ENCODE measurements at places on chromosomes 3 and 15.

- DNase-seq = no peak
These were observed 233.9 kb upstream of the UBE2E2 start for GRCh38 chr3:22969276-22969675.

- no peak for DNase-seq
These were observed 291.0 kb downstream of the PLOD2 start for GRCh38 chr3:145869958-145870357.

DNA sequence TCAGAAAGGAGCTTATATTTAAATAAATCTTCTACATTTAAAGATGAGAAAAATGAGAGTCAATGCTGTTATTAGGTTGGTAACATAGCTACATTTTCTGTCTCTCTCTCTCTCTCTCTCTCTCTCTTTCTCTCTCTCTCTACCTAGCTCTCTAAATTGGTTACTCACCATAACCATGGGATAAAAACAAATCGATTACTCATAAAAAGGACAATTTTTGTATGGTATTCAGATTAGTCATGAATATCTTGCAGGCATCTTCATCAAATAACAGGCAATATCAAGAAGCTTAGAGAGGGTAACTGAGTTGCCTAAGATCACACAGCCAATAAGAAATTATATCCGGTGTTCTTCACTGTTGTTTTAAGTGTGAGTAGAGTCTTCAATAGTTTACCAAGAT lies 81.8 kb upstream of the ALCAM start:
- no peak for DNase-seq

- no peak for DNase-seq
These were observed 49.2 kb upstream of the ST3GAL6 start for GRCh38 chr3:98713984-98714383.

DNA sequence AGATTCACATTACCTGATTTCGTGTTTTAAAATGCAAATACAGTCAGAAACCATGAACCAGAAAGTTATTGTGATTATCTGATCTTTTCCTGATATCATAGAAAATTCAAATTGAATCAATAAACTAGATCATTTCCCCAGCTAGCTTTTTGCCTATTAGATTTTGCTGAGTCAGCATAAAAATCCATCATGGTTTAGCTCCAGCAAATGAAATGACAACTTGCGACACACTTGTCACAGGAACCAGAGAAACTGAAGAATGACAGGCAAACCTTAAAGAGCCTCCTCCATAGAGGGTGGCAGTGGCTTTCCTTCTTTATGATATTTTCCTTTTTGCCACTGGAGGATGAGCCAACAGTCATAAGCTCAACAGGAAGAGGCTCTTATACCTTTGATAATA lies 30.6 kb upstream of the TMEM108 start:
- DNase-seq = no peak

GRCh38 chr15:59531066-59531675 lies 80.4 kb upstream of the GCNT3 start:
- no peak for DNase-seq

DNA sequence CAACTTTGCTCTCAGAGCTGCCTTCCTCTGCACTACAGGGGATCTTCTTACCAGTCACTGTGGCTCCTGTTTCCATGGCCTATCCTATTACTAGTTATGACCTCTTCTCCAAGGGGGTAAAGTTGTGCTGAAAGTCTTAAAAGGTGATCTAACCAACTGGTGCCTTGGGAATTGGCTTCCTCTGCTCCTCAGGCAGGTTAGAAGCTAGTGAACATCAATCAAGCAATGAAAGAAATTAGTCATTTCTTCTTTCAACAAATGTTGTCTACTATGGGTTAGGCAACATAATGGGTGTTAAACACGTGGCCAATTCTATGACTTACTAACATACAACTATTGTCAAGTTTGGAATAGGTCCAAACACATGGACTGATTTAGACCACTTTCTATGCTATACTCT lies 571.4 kb upstream of the NAALADL2 start:
- no peak for DNase-seq

DNA sequence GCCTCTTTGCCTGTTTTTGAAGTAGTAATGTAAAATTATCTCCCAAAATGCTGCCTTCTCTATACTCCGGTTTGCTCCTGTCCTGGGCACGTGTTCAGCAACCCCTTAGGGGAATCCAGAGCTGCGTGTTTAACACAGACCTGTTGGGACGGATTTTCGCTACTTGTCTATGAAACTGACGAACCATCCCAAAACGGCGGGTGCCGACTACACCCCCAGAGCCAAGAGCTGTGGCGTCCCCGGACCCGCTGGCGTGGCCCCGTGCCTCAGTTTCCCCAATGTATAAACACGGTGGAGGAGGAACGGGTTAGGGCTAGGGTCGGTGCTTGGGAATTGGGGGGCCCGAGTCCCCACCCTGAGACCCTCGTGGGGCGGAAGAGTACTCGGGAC lies 473 bp downstream of the FHIT start:
- DNase-seq = peak; percentile 31

- no peak for DNase-seq
These were observed 48.2 kb upstream of the CCDC54 start for GRCh38 chr3:107329088-107329487.

DNA sequence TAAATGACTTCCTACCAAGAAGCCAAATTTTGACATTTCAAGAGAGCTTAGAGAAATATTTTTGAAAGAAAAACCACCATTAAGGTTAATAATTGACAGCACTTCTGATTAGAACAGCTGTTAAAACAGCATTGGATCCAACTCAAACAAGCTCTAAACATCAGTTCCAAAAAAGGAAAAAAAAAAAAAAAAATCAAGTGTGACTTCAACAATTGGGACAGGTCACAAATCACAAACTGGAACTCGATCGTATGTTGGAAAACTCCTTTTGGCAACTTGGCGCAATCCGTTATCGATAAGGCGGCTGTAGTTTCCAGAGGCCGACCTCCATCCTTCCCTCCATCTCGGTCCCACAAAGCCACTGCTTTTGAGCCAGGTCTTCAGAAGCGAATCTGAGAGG lies 17.8 kb downstream of the TLE3 start:
- DNase-seq = no peak

DNA sequence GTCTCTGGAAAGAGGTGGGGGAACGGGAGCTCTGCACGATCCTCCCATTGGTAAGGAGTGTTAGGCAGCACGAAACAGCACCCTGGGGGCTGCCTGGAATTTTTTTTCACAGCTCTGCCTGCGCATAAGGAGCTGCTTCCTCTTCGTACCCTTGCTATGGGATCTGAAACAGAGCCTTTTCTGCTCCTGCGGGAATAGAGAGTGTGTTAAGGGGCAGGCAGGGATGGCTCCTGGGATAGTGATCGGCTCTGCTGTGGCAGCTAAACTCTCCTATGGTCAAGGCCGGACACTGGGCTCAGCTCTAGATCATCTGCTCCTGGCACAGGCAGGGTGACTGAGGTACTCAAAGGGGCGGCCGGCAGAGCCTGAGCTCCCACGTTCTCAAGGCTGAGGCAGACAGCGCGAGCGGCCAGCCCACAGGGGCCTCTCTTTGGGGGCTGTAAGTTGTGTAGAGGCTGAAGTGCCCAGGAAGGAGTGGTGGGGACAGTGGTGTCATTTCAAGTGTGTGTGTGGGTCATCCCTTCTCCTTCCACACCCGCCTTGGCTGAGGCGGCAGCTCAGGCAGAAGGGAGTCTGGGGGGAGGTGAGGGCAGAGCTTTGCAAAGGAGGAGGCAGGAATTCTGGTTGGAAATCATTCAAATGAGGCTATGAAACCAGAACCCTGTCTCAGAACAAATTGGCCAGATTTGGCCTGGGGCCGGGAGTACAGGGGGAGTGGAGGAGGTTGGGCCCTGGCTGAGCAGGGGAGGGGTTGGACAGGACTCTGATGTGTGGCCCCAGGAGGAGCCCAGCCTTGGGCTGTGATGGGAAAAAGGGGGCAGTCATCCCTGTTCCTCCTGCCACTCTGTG lies 31.0 kb downstream of the EPHB3 start:
- peak; percentile 59 for DNase-seq

- DNase-seq = peak; percentile 30
These were observed 94.8 kb downstream of the GBE1 start for GRCh38 chr3:81666502-81667121.

- DNase-seq = peak; percentile 34
These were observed 136.0 kb upstream of the RAP2B start for GRCh38 chr3:153026026-153026425.

DNA sequence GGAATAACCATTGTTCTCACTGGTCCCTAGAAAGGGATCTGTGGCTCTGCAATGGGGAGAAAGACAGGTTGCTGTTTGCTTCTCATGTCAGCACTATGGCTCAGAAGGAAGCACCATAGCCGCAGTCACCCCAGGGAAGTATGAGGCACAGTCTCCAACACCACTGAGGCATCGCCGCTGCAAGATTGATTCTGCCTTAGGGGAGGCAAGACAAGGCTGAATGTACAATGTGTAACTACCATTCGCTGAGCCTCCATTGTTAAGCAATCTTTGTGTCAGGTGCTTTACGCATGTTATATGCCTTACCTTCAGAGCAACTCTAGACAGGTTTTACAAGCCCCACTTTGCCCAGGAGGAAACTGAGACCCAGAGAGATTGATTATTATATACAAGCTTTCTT lies 100.7 kb upstream of the KCNMB2 start:
- DNase-seq = no peak

GRCh38 chr15:89963301-89964231 lies 37.6 kb upstream of the ZNF710 start:
- DNase-seq = no peak

- peak; percentile 58 for DNase-seq
These were observed 48.5 kb downstream of the EFHB start for GRCh38 chr3:19885468-19885867.
